Fibroblast of skin of right biceps (primary cell): ENCODE measurements at places on chromosomes 4 and X.

DNA sequence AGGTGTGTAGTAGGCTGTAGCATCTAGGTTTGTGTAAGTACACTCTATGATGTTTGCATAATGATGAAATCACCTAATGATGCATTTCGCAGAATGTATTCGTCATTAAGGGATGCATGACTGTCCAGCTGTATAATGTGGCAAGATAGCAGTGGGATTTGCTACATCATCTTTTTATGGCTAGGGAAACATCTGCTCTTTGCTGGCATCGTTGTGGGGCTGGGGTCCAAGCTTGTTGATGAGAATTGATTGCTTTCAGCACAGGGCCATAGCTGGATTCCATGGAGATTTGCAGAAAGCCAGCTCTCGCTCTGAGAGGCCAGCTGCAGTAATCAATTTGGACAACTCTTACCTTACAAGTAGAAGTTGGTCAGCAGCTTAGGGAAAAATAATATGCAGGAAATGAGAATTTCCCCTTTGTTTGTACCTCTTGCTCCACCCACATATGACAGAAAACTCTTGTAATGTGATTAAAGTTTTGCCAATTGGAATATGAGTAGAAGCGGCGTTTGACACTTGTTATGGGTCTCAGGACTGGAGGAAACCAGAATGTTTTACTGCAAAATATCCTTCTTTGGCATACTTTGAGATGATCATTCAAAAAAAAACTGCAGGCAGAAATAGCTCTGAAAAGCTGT lies 310.5 kb downstream of the RAPGEF2 start:
- DNase-seq = peak; percentile 53

DNA sequence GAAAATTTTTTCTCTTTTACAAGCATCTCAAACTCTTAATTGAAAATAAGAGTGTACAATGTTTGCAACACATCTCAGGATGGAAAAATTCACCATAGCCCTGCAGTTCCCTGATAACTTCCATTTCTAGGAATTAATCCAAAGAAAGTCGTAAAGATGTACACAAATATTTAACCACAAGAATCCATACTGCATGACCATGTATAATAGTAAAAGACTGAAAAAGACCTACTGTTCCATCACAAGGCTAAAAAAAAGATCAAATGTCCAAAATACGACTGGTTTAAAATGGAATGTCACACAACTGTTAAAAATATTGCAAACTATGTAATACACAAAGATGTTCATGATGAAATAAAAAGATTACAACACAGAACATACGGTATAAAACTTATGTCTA lies 32.1 kb downstream of the HUWE1 start:
- DNase-seq = peak; percentile 29

GRCh38 chr4:111773858-111774257 lies 371.4 kb upstream of the FAM241A start:
- peak; percentile 68 for DNase-seq

- DNase-seq = no peak
Measured at GRCh38 chr4:19266566-19266965, 985.1 kb upstream of the SLIT2 start.

GRCh38 chr4:2084316-2084715 lies 25.2 kb downstream of the NAT8L start:
- DNase-seq = no peak

- DNase-seq = no peak
Measured at GRCh38 chr4:108620933-108621905, 843 bp downstream of the RPL34 start.

DNA sequence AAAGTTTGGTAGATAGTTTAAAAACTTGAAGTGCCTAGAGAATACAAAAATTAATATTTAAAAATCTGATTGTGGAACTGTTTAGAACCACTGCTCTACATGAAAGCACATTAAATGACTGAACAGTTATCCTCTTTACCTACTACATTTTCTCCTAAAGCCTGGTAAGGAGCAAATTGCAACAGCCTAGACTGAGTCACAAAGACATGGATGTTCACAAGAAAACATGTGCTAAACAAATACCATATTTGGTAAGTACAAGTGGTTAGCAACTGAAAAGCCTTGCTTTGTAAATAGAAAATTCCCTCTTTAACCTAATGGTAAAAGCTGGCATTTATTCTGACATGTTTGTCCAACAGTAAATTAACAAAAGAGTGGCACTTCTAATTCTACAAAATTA lies 203.1 kb downstream of the FBXO8 start:
- no peak for DNase-seq

GRCh38 chrX:17409566-17410290 lies 34.7 kb downstream of the NHS start:
- no peak for DNase-seq

- DNase-seq = no peak
Measured at GRCh38 chr4:26039639-26040359, 125.8 kb downstream of the SMIM20 start.

DNA sequence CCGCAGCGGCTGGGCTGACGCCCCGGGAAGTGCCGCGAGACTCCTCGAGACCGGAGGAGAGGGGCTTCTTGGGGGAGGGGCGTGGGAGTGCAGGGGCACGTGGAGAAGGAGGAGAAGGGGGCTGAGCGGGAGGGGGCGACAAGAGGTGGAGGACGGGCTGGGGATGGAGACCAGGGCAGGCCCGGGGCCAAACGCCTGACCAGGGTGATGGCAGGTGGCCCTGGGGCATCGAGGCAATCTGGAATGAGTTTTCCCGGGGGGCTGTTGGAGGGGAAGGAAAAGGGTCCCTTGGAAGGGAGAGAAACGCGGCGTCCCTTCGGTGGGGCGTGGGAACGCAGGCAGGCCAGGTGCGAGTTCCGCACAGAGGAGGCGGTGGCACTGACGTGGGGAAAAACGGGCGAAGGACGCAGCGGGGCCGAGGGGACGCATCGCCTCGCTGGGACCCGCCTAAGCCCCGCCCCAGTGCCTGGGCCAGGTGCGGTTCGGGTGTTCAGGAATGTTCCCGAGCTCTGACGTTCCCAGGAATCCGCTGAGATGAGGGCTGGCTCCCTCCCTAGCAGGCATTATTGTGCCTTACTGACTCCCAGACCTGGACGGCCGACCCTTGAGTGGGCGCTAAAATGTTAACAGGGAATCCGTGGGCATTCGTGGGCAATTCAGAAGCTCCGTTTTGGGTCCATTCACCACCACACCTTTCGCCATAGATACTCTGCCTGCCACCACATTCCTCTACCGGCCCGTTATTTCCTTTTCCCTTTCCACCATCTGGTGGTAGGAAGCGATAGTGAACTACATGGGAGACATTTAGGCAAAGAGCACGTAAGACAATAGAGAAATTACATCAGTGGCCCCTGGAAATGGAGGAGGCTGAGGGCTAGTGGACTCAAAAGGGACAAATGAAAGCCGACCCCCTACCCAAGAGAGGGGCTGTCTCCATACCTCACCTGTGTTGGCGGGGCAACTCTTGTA lies 795 bp upstream of the SH3KBP1 start:
- DNase-seq = peak; percentile 83

DNA sequence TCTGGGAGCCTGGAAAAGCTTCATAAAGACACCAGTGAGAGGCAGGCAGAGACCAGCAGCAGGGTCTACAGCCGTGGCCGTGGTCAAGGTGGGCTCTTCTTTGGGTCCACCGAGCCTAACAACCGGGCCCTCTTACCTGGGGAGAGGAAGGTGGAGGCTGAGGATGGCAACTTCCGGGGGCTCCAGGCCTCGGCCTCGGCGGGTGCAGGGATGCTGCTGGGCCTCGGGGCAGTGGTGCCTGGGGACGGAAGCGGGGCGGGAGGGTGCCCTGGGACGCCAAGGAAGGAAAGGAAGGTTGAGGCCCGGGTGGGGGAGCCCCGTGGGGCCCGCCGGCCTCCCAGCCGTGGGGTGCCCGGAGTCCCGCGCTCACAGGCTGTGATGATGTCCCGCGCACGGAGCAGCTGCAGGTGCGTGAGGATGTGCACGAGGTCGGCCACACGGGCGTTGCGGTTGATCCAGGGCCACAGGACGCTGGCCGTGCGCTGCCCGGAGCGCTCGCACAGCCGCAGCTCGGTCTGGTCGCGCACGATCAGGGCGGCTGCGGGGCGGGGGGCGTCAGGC lies 561 bp downstream of the IRAK1 start:
- no peak for DNase-seq

GRCh38 chr4:70839589-70840093 lies at the start of gene GRSF1:
Gene GRSF1, minus strand, starts transcription at chr4:70839890. Its CDS starts 63 bp downstream, at chr4:70839827.
- peak; percentile 93 for DNase-seq

DNA sequence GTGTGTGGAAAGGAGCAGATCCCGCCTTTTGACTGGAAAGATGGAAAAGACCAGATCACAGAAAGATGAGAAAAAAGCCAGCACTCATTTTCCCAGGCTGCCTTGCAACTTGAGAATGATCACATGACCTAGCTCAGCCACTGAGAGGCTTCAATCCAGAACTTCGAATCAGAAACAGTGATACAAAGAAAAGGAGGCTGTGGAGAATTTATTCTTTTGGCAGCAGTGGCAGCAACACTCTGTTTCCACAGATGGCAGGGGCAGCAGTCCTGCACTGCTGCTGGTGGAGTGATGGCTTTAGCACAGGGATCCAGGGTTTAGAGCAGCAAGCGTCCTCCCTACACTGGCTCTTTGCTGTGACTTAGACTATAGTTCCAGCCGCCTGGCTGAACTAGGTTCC lies 77.8 kb upstream of the SH3RF1 start:
- DNase-seq = no peak

GRCh38 chr4:101911616-101912015 lies 121.1 kb downstream of the BANK1 start:
- no peak for DNase-seq

DNA sequence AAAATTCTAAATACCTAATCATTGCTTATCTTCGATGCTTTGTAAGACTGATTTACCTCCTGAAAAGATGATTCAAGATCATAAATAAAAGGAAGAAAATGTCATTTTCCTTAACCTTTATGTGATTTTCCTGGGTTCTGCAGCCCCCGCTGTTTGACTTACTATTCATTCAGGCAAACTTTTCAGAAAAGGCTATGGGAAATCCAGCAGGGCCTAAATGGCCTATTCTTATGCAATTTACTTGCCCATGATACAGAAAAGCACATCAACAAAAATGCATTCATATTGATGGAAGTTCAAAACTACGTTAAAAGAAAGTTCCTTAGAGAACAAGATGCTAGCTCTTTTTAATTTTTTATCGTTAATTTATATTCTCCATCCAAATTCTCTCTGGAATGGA lies 51.2 kb downstream of the TMEM144 start:
- no peak for DNase-seq

- DNase-seq = no peak
Measured at GRCh38 chr4:159242427-159242826, 139.5 kb downstream of the RAPGEF2 start.

- DNase-seq = peak; percentile 50
Measured at GRCh38 chr4:118270492-118270891, 82.3 kb downstream of the PRSS12 start.

- no peak for DNase-seq
Measured at GRCh38 chr4:150150629-150151062, 72.4 kb downstream of the DCLK2 start.

- no peak for DNase-seq
Measured at GRCh38 chr4:183790661-183791060, 114.4 kb upstream of the STOX2 start.

- DNase-seq = peak; percentile 15
Measured at GRCh38 chrX:118468122-118468521, 27.5 kb upstream of the DOCK11 start.

DNA sequence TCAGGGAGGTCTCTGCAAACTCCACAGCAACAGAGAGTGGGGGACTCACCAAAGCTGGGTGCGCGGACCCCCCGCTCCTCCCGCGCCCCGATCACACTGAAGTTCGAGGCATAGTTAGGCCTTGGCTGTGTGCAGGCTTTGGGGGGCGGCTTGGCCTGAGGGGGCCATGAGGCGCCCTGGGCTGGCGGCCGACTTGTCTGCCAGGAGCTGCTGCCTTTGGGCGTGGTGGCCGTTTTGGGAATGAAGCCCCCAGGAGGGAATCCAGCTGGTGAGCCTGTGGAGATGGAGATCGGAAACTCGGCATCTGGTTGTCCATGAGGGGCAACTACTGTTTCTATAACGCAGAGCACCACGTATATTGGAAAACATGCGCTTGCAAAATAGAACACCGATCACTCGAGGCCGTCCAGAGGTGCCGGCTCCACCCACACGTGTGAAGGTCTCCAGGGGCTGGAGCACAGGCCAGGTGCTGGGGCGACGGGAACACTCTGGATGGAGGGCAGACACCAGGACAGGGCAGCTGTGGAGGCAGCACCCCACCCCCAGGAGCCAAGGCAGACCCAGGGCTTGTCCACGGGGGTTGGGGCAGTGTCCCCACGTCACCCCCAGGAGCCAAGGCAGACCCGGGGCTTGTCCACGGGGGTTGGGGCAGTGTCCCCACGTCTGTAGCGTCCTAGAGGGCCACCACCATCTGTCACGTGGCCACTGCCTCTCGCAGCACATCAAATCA lies 25.9 kb upstream of the CPLX1 start:
- no peak for DNase-seq

DNA sequence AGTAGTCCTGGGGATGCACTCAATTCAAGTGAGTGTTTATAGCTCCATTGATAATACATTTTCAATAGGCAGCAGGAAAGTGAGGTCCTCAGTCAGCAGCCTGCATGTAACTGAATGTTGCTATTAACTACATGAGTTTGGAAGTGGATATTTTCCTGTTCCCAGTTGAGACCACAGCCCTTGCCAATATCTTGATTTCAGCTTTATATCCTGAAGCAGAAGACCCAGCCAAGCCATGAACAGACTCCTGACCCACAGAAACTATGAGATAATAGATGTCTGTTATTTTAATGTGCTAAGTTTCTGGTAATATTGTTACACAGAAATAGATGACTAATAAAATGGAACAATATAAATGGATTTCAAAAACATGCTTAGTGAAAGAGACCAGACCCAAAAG lies 63.7 kb downstream of the VSIG4 start:
- no peak for DNase-seq

GRCh38 chr4:20474119-20474518 lies 222.4 kb downstream of the SLIT2 start:
- peak; percentile 44 for DNase-seq

DNA sequence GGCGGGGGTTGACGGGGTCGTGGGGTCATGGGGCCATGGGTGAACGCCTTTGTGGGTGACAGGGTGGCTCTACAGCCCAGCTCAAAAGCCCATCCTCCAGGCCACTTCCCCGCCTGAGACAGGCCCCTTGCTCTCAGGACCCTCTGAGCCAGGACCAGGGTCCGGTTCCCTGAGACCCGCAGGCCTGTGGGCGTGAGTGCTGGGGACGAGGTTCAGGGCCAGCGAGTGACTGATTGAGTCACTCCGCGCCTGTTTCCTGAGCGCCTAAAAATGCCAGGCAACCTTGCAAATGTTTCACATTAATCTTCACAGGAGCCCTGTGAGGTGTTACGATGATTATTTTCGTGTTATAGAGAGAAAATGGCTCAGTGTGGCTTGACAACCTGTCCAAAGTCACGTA lies 97.8 kb downstream of the ZNF674 start:
- peak; percentile 4 for DNase-seq

DNA sequence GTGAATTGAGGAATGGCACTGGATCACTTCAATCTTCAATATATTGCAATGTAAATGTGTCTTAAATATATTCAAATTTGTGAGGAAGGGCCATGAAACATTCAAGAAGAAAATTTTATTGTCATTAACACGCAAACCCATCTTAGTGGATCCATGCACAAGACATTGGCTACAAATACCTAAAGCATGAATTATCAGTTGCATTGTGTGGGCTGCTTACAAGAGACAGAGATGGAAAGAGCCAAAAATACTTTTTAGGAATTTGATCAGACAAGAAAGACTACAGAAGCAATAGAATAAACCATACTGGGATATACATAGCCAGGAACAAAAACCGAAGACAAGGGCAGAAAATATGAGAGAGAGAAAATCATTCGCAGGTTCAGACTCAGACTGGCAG lies 616.2 kb upstream of the GRIA3 start:
- peak; percentile 64 for DNase-seq

- DNase-seq = no peak
Measured at GRCh38 chr4:41799126-41799525, 50.6 kb upstream of the PHOX2B start.
